Lung (tissue), 17 donors: ENCODE measurements at places on chromosomes 5 and 9. TPM values are rescaled to one million over a fixed set of nuclear protein-coding genes. Genes with fewer than 3 reads are reported as not detected.
A peak's percentile ranks its signal among the peaks of the same experiment; 100 is the strongest.

DNA sequence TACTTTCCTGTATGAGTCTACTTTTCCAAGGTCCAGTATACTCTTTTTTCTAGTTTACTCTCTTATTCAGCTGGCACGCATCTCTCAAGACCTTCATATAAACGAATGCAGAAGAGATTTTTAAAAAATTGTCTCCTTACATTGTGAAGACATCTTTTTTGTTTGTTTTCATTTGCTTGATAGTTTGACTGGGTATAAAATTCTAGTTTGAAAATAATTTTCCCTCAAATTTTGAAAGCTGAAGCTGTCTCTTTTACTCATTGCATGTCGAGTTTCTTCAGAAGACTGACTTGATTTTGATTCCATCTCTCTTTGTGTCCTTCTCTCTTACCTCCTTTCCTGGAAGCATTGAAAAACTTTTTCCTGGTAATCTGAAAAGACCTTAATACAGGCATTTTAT is 3.1 kb upstream of the PCDHB11 start:
- H3K27ac ChIP-seq, result no peak overlapping the region
- no peaks in the 10 kb centered on the region for H3K4me1 ChIP-seq
- no peaks in the 10 kb centered on the region for H3K27me3 ChIP-seq
- no peak overlapping the region for H3K4me3 ChIP-seq

- no peak overlapping the region for H3K27ac ChIP-seq
- H3K27me3 ChIP-seq, result no peaks in the 10 kb centered on the region
- no peak overlapping the region for H3K4me3 ChIP-seq
- H3K4me1 ChIP-seq, result peaks cover 19% of the 10 kb centered on the region
- peaks cover 36% of the 10 kb centered on the region for H3K36me3 ChIP-seq
- DNase-seq, result no peak
Observed at GRCh38 chr5:177537389-177538361, 16.7 kb downstream of the FAM193B start.

DNA sequence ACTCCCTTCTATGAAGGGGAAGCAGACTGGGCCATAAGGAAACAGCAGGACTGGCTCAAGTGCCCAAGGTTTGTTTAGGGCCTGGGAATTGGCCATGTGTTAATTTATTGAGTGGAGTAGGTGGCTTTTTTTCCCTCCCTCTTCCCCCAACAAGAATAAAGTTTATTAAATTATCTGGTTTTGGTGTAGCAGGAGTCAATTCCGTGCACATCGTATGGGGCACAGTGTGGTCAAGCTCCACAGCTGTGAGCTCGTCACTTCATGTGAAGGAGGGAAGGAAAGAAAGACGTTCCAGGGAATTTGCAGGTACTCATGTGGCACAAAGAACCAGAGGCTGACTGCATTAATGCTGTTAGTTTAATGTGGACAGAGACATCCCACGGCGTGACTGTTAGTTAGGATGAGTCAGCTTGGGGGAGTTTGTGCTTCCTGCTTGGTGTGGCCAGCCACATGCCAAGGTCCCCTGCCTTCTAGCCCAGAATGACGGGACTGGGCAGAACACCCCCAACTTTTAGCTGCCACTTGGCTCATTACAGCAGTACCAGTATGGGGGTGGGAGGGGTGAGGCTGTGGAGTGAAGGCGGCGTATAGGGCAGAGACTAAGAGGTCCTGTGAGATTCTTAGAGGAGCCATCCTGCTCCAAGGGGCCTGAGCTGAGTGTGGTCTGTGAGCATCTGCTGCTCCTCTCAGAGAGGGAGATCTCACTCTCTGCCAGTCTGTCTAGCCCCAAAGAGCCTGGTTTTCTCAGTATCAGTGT is 33.2 kb downstream of the CSF1R start:
- H3K4me3 ChIP-seq, result no peak overlapping the region
- no peaks in the 10 kb centered on the region for H3K4me1 ChIP-seq
- DNase-seq, result no peak
- peaks cover 49% of the 10 kb centered on the region for H3K36me3 ChIP-seq

DNA sequence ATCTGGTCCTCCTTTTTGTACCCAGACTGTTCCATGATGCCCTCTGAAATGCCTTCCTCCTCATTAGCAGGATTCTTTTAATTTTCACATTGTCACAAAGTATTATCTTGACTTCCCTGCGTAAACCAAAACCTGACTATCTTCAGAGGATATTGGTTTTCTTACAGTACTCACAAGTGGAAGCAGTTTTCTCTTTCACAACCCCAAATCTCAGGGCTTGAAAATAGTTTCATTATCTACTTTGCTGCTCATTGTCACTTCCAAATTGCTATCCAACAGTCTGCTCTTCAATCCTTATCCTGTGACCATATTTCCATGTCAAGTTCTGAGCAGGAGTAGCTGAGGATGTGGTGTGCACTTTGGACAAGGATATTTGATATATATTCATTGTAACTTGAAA is 324.1 kb downstream of the FAM170A start:
- H3K36me3 ChIP-seq, result no peaks in the 10 kb centered on the region
- no peak overlapping the region for H3K27ac ChIP-seq
- H3K4me1 ChIP-seq, result no peaks in the 10 kb centered on the region
- no peak for DNase-seq
- no peaks in the 10 kb centered on the region for H3K27me3 ChIP-seq

GRCh38 chr9:91954841-91955471 is 4.9 kb upstream of the ROR2 start:
- no peak overlapping the region for H3K4me3 ChIP-seq
- H3K27me3 ChIP-seq, result no peaks in the 10 kb centered on the region
- peak; percentile 85 for DNase-seq
- peaks cover 8% of the 10 kb centered on the region for H3K4me1 ChIP-seq

DNA sequence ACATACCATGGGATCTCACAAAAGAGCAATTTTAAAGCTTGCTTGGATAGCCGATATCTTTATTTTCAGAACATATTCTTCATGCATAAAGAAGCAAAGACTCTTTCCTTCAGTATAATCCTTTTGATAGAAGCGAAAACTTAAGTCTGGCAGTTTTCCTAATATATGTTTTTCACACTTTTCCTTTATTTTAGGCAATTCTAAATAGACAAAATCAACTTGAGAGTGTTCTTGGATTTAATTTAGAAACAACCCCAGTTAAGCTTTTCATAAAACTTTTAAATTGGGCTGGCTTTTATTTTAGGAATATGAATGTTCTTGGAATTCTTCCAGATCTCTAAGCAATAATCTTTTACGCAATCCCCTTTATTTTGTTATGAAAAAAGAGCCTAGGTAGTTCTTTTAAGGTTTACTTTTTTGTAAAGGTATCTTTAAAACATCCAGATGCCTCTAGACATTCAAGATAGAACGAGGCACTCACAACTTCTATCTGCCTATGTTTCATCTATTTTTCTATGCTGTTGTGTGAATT is 51.5 kb upstream of the HSPB3 start:
- H3K27ac ChIP-seq, result no peak overlapping the region
- no peaks in the 10 kb centered on the region for H3K4me1 ChIP-seq
- no peak for DNase-seq
- H3K4me3 ChIP-seq, result no peak overlapping the region
- H3K27me3 ChIP-seq, result no peaks in the 10 kb centered on the region

GRCh38 chr9:131274674-131275331 is 1.5 kb downstream of the FAM78A start:
- H3K27me3 ChIP-seq, result peaks cover 22% of the 10 kb centered on the region
- no peaks in the 10 kb centered on the region for H3K36me3 ChIP-seq
- peak overlapping the region; percentile 95 for H3K27ac ChIP-seq
- H3K4me3 ChIP-seq, result peak overlapping the region; percentile 67
- DNase-seq, result no peak

DNA sequence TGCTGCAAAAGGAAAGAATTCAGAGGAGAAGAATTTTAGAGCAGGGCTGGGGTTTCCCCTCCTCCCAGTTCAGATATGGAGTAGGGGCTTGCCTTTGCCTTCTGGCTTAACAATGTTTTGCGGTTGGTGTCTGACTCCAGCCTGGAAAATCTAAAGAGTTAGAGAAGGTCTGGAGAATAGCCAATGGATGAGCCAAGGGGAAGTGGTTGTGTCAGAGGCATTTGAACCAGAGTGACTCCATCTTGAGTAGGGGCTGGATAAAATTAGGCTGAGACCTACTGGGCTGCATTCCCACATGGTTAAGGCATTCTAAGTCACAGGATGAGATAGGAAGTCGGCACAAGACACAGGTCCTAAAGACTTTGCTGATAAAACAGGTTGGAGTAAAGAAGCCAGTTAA is 133.7 kb downstream of the DIRAS2 start:
- DNase-seq, result no peak
- H3K27ac ChIP-seq, result no peak overlapping the region
- H3K4me1 ChIP-seq, result no peaks in the 10 kb centered on the region
- H3K27me3 ChIP-seq, result no peaks in the 10 kb centered on the region

GRCh38 chr5:167699432-167699831 is 592.0 kb upstream of the WWC1 start:
- no peaks in the 10 kb centered on the region for H3K36me3 ChIP-seq
- H3K4me1 ChIP-seq, result no peaks in the 10 kb centered on the region
- H3K4me3 ChIP-seq, result no peak overlapping the region
- H3K27me3 ChIP-seq, result no peaks in the 10 kb centered on the region

DNA sequence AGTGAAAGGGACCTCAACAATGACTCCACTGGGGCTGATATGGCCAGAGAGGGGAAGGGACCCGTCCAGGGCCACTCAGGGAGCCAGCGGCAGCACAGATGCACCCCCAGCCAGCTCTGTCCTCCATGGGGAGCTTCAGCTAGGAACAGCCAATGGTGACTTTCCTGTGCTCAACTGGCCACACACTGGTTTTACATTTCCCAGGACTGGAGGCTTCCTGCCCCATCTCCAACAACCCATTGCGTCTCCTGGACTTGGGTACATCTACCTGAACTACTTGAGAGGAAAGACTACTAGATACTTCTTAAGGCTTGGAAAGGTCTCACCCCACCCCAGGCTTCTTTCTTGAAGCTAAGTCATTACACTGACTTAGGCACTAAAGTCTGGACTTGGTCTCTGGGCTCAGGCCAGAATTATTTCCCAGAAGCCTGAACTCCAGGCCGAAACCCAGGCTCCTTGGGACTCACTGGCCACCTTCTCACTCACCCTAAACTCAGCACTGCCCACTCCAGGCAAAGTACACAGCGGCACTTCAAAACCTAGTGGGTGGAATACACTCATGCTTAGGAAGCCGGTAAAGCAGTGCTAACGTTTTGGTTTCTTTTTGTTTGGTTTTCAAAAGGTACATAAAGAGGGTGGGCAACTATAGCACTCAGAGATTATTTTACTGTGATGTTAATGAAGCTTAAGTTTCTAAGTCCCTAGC is 1.5 kb downstream of the IGFBPL1 start:
- H3K27me3 ChIP-seq, result peaks cover 34% of the 10 kb centered on the region
- no peak overlapping the region for H3K4me3 ChIP-seq
- peak; percentile 38 for DNase-seq
- no peak overlapping the region for H3K27ac ChIP-seq
- H3K4me1 ChIP-seq, result peaks cover 17% of the 10 kb centered on the region

DNA sequence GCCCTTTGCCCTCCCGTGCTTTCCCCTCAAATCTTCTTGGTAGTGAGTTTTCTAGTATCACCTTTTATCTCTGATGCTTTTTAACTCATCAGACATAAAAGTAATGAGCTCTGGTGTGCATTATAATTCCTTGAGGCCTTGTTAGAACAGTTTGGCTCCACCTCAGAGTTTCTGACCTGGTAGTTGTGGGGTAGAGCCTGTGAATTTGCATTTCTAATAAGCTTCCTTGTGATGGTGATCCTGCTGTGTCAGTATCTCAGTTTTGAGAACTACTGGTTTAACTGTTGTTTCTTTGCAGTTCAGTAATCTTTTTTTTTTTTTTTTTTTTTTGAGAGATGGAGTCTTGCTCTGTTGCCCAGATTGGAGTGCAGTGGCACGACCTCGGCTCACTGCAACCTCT is 31.1 kb downstream of the UBE2D2 start:
- no peaks in the 10 kb centered on the region for H3K27me3 ChIP-seq
- DNase-seq, result no peak
- H3K4me3 ChIP-seq, result no peak overlapping the region

GRCh38 chr9:16396389-16396788 is 474.1 kb downstream of the BNC2 start:
- H3K27me3 ChIP-seq, result no peaks in the 10 kb centered on the region
- H3K36me3 ChIP-seq, result no peaks in the 10 kb centered on the region
- no peak for DNase-seq
- no peaks in the 10 kb centered on the region for H3K4me1 ChIP-seq
- H3K4me3 ChIP-seq, result no peak overlapping the region

DNA sequence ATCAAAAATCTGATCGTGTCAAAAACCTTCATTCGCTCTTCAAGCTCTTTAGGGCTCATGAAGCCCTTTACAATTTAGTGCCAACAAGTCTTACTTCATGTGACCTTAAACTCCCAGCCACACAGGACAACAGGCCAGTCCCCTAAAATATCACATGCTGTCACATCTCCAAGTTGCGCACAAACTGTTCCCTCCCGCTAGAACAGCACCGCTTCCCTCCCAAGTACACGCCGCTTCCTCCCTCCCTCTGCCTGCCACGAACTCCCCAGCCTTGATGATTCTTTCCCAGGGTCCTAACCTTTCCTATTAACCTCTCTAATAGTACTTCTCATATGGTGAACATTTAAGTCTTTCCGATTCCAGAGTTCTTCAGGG is 91.2 kb downstream of the TLE1 start:
- H3K27ac ChIP-seq, result no peak overlapping the region
- peaks cover 2% of the 10 kb centered on the region for H3K36me3 ChIP-seq
- no peak overlapping the region for H3K4me3 ChIP-seq
- H3K4me1 ChIP-seq, result no peaks in the 10 kb centered on the region

DNA sequence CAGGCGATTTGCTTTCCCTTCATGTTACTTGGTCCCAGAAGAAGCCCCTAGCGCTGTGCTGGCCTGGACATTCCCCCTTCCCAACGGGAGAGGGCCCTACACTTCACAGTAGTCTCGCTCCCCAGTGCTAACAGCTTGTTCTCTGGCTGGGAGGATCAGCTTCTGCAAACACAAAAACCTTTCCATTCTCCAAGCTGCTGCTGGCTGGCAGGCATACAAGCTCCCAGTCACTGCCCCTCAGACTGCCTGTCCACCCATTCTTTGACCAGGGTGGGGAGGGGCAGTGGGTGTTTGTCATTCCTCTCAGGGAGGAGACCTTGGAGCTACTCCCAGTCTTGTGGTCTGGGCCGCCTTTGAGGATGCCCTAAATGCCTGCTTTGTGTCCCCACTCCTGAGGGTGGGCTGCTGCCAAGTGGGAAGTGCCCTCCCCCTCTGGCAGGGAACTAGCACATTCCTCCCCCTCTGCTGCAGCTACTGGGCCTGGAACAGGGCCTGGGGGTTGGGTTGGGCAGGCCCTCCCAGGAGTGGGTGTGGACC is 20.8 kb downstream of the ENHO start:
- H3K36me3 ChIP-seq, result no peaks in the 10 kb centered on the region
- H3K27me3 ChIP-seq, result peaks cover 4% of the 10 kb centered on the region
- H3K4me3 ChIP-seq, result no peak overlapping the region
- no peak overlapping the region for H3K27ac ChIP-seq

The ASPN gene
- total RNA-seq, result 1.4 TPM

The ECM2 gene
- total RNA-seq, result 3.1 TPM

The BRD9 gene
- total RNA-seq, result 48.4 TPM

The REXO4 gene
- total RNA-seq, result 20.4 TPM

The INSL4 gene
- not detected for total RNA-seq

The CDC25C gene
- 0.25 TPM for total RNA-seq

The VLDLR gene
- 19.4 TPM for total RNA-seq
